Naive thymus-derived CD4-positive, alpha-beta T cell (primary cell): ENCODE measurements at places on chromosomes 12 and 14. TPM values are rescaled to one million over a fixed set of nuclear protein-coding genes. Genes with fewer than 3 reads are reported as not detected.

The AICDA gene
- polyA plus RNA-seq = not detected

The KRT4 gene
- not detected for polyA plus RNA-seq

The RTL1 gene
- not detected for polyA plus RNA-seq

The BCL2L2 gene
- not detected for polyA plus RNA-seq

The GPR132 gene
- 9.3 TPM for polyA plus RNA-seq

The SLC39A2 gene
- not detected for polyA plus RNA-seq

The CLEC9A gene
- polyA plus RNA-seq = not detected

The JPH4 gene
- polyA plus RNA-seq = not detected

The TMEM119 gene
- 0.59 TPM for polyA plus RNA-seq

The ALX1 gene
- not detected for polyA plus RNA-seq

The GLT8D2 gene
- not detected for polyA plus RNA-seq

The CLEC1A gene
- not detected for polyA plus RNA-seq

The CAND1 gene
- 63.8 TPM for polyA plus RNA-seq

GRCh38 chr12:110581931-110582275 lies 1.2 kb downstream of the PPTC7 start:
- no peak for DNase-seq

GRCh38 chr12:452667-453210 lies 7.0 kb upstream of the B4GALNT3 start:
- DNase-seq = no peak

GRCh38 chr14:91238661-91239060 lies 5.8 kb downstream of the GPR68 start:
- no peak for DNase-seq

DNA sequence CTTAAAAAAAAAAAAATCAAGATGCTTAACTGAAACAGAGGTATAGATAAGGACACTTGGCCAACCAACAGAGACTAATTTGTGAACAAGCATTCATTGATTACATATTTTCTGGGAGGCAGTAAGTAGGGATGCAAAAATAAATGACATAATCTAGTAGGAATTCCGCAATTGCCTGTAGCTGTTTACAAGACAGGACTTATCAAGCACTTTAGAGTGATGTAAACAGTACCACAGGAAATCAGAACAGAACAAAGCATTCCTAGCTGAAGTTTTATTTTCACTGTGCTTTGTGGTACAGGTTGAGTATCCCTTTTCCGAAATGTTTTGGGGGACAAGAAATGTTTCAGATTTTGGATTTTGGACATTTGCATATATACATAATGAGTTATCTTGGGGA lies 68.2 kb upstream of the FGD4 start:
- DNase-seq = no peak

- no peak for DNase-seq
Observed at GRCh38 chr12:54606556-54606955, 18.1 kb upstream of the PPP1R1A start.

- DNase-seq = no peak
Observed at GRCh38 chr12:68521321-68521839, 89.3 kb upstream of the RAP1B start.

GRCh38 chr12:104933778-104934177 lies 24.3 kb downstream of the SLC41A2 start:
- no peak for DNase-seq

DNA sequence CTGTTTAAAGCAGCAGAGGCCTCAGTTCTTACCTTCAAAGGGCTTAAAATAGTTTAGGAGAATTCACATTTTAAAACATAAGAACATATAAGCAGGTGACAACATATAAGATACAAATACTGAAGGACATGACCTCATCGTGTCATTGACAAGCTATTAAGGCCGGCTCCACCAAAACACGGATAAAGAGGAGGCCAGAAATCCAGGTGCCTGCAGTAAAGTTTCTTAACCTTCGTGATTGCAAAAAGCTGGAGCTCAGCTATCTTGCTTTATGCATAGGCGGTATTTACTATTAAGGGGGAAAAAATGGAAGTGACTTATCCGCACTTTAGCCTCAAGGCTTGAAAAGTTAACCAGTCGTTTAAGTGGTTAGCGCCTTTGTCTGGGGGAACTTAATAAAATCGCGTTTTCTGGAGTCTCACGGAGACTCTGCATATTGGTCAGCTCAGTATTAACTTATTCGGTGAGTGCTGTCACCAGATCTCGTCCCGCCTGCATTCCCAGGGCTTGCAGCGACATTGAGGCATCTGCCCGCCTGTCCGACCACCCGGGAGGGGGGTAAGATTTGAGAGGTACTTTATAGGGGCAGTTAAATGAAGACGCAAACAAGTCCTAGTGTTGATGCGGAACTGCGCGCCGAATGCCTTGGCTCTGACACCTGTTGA lies 1.1 kb upstream of the SP1 start:
- no peak for DNase-seq

GRCh38 chr12:32897687-32898573 lies 1.4 kb upstream of the PKP2 start:
- no peak for DNase-seq

DNA sequence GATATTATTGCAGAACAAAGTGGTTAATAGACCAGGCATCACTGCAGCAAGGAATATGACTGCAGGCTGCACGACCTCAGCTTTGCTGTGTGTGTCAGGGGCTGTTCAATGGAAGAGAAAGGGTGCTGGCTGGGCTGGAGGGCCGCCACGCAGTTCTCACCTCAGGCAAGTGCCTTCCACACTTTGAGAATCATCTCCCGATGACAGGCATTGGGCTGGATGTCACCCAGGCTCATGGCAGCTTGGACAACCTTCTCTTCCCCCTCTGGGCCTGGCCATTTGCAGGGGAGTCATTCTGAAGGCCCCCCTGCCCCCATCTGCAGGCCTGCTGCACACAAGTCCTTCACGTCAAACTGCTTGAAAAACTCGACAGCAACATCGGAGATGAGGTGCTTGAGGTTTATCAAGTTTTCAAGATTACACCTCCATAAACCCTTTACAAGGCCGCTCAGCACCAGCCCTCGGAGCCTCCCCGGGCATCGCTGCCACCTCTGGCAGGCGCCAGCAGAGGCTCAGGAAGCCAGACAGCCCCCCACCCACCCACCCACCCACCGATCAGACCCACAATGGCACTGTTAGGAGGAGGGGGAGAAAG lies 165.9 kb upstream of the GSC start:
- DNase-seq = no peak

GRCh38 chr14:73786636-73787485 lies 64.8 kb upstream of the PTGR2 start:
- peak; percentile 68 for DNase-seq

GRCh38 chr12:2443776-2444175 lies 351.0 kb upstream of the FKBP4 start:
- no peak for DNase-seq

DNA sequence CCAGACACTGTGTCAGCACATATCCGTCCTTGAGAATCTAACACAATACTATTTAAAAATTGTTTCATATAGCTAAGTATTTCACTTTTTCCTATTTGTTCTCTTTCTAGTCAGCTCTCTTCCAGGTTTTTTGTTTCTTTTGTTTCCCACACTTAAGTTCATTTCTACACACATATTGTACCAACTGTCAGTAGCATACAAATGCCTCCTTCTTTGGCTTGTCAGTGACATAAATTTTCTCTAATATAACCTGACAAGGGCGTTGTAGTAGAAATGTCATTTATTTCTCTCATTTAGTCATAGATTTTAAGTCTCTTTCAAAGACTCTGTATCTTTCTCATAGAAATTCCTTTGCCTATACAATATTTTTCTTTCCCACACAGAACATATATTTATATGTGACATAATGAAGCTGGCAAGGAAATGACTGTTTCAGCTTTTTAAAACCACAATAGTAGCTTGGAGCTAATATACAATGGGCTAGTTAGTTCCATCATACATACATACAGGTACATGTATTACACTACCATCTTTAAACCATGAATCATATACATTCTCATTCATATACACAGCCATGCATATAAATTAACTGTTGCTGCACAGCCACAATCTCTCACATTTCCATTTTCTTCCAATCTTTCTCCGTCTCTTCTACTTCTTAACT lies 42.3 kb upstream of the EPS8 start:
- no peak for DNase-seq

GRCh38 chr12:52819731-52820510 lies 6.0 kb upstream of the KRT4 start:
- no peak for DNase-seq

DNA sequence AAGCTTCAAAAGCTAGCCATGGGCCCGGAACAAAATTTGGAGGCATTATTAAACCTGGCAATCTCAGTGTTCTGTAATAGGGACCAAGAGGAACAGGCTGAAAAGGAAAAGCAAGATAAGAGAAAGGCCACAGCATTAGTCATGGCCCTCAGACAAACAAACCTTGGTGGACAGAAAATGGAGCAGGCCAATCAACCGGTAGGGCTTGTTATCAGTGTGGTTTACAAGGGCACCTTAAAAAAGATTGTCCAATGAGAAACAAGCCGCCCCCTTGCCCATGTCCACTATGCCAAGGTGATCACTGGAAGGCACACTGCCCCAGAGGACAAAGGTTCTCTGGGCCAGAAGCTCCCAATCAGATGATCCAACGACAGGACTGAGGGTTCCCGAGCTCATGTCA lies 653.9 kb upstream of the TMEM132C start:
- DNase-seq = no peak

GRCh38 chr12:128250096-128250495 lies 16.9 kb upstream of the TMEM132C start:
- no peak for DNase-seq

DNA sequence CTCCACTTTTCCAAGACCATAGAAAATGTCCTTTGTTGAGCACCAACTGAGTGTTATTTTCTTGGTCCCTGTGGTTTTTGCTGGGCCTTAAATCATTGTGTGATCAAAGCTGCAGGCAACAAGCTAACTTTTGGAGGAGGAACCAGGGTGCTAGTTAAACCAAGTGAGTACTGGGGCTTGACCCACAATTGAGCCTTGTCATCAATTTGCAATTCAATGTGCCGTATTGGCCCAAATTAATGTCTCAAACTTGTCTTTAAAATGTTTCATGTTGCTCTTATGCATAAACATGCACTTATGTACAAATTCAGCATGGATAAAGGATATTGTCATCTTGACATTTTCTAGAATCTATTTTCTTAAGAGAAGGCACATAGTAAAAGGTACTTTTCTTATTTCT lies 62.3 kb downstream of the DAD1 start:
- no peak for DNase-seq

GRCh38 chr12:47087088-47087688 lies 7.4 kb upstream of the AMIGO2 start:
- DNase-seq = no peak

DNA sequence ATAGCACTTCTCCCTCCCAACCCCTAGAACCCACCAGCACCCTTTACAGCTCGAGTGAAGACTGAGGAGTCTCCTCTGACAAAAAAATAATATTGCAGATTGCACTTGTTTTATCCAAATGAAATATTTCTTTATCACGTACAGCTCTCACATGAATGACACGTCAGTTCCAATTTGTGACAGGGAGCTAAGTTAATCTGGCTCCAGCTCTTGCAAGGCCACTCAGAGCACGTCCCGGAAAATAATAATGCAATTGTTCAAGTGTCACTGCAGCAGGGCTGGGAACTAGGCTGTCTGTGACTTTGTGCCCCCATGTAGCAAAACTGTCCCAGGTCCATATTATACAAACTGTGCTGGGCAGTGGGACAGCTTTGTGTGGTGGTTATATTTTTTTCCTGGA lies 539.6 kb downstream of the VRK1 start:
- DNase-seq = no peak

DNA sequence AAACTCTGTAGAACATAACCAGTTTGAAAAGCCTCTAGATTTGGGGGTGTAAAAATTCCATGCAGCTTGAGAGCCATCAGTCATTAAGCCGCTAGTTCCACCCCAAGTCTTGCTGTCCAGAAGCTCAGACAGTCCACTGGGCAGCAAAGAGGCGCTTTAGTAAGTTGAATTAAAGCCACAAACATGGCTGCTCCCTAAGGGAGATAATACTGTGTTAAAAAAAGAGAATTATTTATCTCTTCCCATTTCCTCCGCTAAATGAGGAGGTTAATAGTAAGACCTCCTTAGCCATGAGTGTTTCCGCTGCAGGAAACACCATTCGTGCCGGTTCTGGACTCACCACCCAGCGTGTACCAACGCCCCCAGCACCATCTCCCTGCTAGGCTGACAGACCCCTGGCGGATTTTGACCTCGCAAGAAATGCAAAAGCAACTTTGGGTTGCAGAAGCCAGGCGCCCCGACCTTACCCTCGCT lies 536 bp downstream of the TM7SF3 start:
- DNase-seq = no peak

GRCh38 chr12:103880299-103881142 lies 39.5 kb upstream of the NT5DC3 start:
- DNase-seq = no peak

- no peak for DNase-seq
Observed at GRCh38 chr12:62320054-62320453, 59.9 kb downstream of the USP15 start.

DNA sequence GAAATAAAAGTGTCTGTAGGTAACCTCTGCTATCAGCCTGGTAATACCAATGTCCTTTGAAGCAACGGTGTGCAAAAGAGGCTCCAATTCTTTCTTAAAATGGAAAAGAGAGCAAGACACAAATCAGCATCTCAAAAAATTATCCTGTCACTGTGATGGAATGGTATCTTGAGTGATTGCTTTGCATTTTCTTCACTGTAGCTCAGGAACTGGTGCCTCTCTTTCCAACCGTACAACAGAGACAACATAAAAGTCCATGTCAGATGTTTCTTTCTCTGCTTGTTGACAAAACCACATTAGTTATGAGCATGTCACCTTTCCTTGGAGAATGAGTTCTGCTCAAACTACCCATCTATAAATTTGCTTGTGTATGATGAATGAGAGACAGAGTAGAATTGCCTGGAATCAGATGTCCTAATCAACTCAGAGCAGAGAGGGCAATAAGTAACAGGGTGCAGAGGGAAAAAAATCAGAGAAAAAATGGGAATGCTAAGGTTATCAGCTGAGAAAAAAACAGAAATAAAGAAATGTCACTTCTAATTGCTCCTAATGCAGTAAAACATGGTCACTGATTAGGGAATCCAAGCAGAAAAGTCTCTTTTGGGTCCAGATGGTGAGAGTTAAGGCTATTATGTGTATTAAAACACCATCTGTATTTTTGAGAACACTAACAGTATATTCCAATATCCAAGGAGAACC lies 465.0 kb upstream of the ATP2B1 start:
- DNase-seq = no peak

DNA sequence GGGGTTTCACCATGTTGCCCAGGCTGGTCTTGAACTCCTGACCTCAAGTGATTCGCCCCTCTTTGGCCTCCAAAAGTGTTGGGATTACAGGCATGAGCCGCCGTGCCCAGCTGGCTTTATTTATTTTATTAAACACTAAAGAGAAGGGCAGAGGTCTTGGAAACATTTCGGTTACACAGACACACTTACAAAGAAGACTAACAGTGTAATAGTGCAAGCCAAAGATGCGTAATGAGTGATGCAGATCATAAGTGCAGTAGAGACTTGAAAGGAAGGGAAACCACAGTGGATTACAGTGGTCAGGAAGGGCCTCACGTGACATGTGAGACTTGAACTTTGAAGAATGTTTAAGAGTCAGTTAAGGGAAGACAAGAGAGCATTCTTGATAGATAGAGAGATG lies 33.9 kb upstream of the CDK17 start:
- peak; percentile 86 for DNase-seq
